ENCODE measurements at places on chromosomes 5 and 9.

DNA sequence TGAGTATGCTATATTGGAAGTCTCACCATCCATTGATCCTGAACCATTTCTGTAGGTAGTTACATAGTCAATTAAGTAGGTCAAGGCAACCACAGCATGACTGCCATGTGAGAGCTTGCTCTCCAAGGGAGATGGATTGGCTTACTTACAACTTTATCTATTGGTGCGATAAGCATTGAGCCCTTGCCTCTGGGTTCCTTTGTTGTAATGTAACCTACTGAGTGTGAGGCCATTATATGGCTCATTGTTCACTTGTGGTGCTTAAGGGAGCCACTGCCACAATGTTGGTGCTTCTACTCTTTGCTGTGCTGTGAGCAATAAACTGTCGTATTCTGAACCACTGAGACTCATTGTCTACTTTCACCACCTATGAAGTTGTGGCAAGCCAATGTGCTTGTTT, 510.6 kb upstream of the ITGA1 start:
- no peak for DNase-seq

GRCh38 chr5:58622936-58623871, 40.3 kb downstream of the RAB3C start:
- DNase-seq, result no peak

DNA sequence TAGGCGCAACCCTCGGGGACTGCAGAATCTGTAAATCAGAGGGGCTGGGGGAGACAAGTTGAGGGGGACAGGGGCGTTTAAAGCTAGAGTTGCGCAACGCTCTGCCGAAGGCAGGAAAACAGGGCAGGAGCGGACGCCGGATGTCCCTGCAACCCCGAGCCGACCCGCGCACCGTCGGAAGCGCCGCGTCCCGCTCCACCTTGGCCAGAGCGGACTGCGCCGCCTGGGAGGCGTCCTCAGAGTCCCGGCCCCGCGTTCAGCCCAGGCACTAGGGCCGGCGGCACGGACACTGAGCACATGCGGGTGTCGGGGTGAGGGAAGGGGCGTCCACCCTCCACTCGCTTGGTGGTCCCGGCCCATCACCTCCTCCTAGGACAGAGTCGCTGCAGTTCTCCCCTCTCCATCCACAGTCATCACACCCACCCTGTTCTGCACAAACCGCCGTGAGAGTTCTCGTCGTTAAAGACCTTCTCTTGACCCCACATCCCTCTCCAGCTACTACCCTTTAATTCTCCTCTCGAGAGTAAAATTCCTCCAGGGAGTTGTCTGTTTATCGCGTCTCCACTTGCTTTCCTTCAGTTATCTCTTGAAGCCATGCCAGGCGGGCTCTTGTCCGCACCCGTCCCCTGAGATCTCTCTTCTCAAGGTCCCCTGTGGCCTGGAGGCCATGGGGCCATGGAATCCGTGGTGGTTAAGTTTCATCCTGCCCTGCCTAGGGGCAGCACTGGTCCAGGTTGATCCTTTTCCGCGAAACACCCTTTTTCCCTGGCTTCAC, 796 bp upstream of the PDLIM7 start:
- DNase-seq, result no peak

GRCh38 chr5:158769079-158769478, 330.6 kb downstream of the EBF1 start:
- DNase-seq, result no peak

DNA sequence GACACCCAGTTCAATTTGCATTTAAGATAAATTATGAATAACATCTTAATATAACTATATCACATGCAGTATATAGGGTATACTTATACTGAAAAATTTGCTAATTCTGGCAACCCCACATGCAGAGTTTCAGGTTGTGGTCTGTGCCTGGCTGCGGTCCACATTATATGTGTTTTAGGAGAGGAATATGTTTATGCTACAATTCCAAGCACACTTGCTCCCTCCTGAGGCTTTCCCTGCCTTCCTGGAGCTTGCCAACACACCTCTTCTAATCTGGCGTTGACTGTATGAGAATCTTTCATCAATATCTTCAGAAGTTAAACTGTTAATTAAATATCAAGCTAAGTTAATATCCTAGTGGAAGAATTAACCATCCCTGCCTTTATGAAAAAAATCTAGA, 45.2 kb downstream of the SEMA5A start:
- no peak for DNase-seq

GRCh38 chr5:78345485-78345884, 14.9 kb upstream of the SCAMP1 start:
- DNase-seq, result no peak

DNA sequence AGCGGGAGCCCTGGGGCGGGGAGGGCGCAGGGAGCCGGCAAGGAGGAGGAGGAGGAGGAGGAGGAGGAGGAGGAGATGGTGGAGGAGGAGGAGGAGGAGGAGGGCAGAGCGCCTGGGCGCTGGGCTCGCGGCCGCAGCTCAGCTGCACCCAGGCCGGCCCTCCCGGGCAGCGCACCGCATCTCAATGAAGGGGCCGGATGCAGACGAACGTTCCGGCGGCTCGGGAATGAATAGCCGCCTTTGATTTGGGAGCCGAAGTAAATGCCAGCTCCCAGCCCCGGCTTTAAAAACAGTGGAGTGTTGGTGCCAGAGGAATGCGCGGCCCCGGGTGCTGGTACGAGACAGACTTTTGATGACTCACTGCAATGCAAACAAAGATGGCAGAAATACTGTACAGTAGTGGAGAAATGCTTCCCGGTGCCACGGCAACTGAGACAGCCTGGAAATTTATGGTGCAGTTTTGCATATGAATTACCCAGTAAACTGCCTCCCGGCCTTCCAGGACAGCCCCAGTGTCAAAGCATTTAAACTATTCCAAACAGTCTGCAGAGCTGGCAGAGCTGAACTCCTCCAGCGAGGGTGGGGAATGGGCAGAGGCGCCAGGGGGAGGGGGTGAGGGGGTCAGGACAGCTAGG, 43.1 kb downstream of the NACC2 start:
- peak; percentile 79 for DNase-seq

DNA sequence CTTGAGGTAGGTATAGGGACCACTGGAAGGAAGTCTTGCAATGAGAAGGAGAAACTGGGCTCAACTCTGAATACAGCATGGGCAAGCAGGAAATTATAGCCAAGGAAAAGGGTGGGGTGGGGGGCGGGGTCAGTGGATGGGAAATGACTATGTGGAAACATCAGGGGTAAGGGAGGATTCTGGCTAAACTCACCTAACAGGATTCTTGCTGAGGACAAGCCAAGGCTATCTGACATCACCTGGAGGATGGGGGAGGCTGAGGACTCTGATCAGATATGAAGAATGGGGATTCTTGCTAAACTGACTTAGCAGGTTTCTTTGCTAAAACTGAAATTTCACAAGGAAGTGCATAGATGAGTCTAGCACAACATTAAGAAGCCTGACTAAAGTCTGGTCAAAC, 40.8 kb downstream of the CTSL start:
- DNase-seq, result no peak

- no peak for DNase-seq
These were observed 23.3 kb upstream of the TRMT10B start for GRCh38 chr9:37730256-37730655.

GRCh38 chr5:133119233-133119711, 67.5 kb downstream of the HSPA4 start:
- DNase-seq, result no peak

GRCh38 chr5:80204808-80205614, 50.8 kb downstream of the SERINC5 start:
- no peak for DNase-seq

DNA sequence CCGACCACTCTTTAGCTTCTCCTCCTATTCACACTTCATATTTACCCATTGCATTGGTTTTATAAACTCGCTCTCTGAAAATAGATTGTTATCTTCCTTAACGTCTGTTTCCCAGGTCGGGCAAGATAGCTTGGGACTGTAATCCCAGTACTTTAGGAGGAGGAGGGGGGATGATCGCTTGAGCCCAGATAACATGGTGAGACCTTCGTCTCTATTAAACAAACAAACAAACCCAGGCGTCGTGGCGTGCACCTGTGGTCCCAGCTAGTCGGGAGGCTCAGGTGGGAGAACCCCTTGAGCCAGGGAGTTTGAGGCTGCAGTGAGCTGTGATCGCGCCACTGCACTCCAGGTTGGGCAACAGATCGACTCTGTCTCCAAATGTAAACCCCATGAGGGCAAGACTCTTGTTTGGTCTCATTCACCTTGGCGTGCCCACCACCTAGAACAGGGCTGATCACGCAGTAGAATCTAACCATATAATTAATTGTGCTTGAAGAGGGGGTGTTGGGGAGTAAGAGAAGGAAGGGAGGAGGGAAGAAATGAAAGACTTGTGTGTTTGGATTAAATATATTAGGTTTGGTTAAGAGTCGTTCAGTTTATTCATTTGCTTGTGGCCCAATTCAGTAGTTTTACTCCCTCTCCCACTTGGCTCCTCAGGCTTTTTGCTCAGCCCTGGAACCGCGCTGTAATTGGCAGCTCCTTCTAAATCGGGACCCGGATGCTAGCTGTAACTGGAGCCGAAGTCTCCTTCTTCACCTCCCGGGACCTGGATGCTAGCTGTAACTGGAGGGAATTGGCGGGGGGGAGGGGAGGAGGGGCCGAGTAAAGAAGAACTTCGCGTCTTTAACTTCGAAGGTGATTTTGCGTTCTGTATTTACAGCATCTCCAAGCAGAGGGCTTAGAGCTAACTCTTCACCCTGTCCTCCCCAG, 24.9 kb downstream of the CDKN2A start:
- DNase-seq, result no peak

- DNase-seq, result no peak
These were observed 163.6 kb downstream of the CDH6 start for GRCh38 chr5:31357038-31357437.

DNA sequence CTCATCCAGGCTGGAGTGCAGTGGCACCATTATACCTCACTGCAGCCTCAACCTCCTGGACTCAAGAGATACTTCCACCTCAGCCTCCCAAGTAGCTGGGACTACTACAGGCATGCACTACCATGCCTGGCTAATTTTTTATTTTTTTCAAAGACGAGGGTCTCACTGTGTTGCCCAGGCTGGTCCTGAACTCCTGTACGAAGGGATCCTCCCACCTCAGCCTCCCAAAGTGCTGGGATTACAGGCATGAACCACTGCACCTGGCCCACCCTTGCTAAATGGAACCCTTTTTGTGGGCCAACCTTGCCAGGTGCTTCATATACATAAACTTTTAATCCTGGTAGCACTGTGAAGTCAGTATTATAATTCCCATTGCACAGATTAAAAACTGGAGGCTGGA, 1.0 kb downstream of the GRHPR start:
- DNase-seq, result no peak

- no peak for DNase-seq
These were observed 18.1 kb downstream of the OLFML2A start for GRCh38 chr9:124794902-124795491.

DNA sequence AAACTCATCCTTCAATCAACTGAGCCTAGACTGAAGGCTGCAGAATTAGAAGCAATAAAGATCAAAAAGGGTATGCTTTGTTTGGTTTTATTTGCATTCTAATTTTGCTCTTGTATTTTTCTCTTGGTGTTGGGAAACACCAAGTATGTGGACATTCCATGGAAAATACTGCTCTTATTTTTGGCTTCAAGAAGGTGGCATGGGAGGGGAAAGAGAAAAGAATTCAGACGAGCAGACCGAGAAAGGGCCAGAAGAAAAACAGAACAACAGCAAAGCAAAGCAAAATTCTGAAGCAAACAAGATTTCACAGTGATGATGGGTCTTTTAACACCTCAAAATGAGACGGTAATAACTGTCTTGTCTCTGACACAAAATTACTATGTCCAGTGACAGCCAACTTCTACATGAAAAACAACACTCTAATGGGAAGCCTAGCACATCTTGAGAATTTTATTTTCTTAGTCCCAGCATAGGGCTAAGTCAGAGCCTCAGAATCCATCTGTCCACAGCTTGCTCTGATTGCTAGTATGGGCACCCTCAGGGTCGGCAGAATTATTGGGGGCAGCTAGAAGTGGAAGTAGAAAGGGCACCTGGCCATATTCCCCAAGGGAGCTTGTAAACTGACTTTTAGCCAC, 26.8 kb downstream of the FREM1 start:
- DNase-seq, result no peak

GRCh38 chr9:4486176-4486575, 4.1 kb upstream of the SLC1A1 start:
- DNase-seq, result no peak

DNA sequence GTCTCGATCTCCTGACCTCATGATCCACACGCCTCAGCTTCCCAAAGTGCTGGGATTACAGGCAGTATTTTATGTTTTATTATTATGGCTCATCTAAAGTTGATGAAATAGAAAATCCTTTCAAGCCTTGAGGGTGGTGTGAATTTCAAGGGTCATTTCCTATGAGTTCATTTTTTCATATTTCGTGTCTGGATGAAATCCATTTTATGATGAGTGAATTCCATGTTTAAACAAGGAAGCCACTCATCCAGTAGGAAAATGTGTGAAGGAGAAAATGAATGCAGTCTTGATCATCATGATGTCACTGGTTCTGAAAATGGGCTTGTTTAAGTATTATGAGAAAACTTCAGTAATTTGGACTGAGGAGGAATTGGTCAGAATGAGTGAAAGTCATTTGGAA, 74.6 kb upstream of the ZSWIM6 start:
- no peak for DNase-seq

- no peak for DNase-seq
These were observed 297.8 kb upstream of the NR4A3 start for GRCh38 chr9:99523838-99524237.

DNA sequence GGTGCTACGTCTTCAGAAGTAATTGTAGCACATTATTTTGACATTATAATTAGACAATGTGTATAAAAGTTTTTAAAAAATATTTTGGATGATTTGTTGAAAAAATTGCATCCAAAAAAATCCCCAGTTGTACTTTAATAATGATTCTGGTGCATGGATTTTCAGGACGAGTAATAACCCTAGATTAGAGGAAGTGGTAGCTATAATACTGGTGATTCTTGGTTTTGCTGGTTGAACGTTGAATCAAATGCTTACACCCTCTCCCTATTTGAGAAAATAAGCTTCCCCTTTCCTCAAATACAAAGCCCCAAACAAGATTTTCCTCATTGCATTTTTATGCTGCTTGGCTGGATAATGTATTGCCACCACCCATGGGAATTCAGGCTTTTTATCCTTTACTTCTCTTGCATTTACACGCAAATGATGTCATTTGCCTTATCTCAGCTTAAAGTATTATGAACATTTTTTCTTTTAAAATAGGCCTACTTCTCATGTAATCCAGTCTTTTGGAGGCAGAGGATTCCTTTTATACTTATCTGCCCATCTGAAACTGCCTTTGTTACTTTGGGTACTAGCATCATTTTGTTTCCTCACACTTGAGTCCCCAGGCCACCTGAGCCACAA, 86.3 kb downstream of the UBE2R2 start:
- no peak for DNase-seq
